ENCODE measurements at places on chromosomes 3 and 15.
A peak's percentile ranks its signal among the peaks of the same experiment; 100 is the strongest.

DNA sequence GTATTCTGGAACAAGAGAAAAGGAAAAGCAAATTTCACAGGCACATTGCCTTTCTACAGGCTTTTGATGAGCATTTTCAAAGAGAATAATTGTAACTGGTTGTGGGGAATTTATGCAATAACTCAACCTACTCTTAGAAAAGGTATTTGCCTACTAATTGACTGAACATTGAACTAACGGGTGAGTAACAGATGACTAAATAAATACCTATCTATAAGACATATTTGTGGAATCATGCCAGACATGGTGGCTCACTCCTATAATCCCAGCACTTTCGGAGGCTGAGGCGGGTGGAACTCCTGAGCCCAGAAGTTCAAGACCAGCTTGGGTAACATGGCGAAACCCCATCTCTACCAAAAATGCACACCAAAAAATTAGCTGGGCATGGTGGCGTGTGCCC lies 367.7 kb downstream of the CGGBP1 start:
- DNase-seq = no peak

DNA sequence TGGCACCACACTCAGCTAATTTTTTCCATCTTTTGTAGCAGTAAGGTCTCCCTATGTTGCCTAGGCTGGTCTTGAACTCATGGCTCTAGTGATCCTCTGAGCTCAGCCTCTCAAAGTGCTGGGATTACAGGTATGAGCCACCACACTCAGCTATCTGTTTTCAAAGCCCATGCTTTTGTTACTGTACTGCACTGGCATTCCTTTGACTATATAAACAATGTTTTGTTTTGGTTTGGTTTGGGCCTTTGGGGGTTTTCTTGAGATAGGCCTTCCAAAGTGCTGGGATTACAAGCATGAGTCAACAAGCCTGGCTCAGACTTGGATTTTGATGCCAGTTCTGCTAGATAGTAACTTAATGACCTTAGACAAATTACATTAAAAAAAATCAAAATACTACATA lies 89.7 kb upstream of the GK5 start:
- DNase-seq = no peak

DNA sequence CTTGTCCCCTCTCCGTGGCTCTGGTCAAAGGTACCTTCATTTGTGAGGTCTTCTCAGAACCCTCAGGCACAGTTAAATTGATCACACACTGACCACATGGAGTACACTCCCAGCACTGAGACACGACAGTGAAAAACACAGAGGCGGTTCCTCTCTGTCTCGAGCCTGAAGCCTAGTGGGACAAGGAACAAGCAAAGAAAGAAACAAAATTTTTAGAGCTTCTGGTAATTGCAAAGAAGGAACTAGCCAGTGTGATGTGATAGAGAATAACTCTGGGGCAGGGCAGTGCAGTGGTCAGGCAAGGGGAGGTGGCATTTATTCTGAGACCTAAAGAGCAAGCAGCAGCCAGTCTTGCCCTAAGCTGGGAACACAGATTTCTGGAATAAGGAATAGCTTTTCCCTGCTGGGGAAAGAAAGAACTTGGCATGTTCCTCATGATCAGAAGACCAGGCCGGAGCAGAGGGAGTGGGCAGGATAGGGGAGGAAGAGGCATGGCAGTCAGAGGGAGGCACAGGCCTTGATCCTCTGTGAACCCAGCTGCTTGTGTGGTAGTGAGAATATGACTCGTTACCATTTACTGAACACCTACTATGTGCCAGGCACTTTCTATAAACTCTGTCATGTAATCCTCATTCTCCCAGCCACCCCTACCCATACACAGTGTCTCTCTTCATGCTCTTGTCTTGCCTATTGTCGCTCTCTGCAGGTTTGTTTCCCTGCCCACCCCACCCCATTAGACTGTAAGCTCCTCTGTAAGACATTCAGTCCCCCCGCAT lies 262.3 kb upstream of the HES1 start:
- DNase-seq = no peak

DNA sequence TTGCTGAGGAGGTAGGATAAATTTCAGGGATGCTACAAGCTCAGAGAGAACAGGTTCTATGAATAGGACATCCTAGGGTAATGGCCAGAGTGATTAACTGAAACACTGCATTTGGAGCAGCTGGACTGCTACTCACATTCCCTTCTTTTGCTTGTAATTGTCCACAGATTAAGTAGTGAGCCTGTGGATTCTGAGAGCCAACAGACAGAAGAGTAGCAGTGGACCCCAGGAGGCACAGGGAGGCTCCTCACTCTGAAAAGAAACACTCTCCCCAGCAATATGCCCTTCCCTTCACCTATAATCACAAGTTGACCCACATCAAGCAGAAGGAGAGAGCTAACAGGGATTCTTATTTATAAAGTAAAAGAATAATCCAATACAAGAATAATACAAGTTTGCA lies 10.6 kb upstream of the RFX7 start:
- DNase-seq = peak; percentile 54

- DNase-seq = no peak
Observed at GRCh38 chr3:157405457-157405856, 31.2 kb upstream of the PTX3 start.

DNA sequence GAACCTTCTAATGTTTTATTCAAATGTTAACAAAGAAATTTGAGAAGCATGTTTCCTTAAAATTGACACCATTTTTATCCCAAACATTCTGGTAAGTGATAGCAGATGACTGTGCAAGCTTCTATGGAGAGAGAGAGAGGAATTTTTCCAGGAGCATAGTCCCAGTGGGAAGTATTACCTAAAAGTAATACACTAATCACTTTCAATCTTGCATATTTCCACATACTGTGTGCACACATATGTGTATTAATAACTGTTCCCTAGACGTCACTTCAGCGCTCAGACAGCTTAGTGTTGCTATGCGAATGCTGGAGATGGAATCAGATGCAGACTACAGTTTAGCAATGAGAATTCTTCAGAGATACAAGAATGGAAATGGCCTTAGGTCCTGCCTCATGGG lies 424.3 kb upstream of the TPRG1 start:
- no peak for DNase-seq

- DNase-seq = no peak
Observed at GRCh38 chr3:194638991-194639605, 5.9 kb upstream of the TMEM44 start.

DNA sequence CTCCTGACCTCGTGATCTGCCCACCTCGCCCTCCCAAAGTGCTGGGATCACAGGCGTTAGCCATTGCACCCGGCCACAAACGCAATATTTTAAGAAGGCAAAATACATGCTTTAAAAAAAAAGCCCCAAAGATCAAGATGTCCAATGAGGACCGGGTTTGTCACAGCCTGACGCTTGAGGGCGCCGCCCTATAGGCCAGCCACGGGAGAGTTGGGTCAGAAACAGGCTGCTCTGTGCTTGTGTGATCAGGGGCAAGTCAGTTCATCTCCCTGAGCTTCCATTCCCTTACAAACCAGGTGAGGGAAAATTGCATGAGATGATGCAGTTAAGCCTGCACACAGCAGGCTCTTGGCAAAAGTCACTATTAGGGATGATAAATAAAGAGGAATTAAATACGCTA lies 23.9 kb downstream of the FAM174B start:
- DNase-seq = no peak

DNA sequence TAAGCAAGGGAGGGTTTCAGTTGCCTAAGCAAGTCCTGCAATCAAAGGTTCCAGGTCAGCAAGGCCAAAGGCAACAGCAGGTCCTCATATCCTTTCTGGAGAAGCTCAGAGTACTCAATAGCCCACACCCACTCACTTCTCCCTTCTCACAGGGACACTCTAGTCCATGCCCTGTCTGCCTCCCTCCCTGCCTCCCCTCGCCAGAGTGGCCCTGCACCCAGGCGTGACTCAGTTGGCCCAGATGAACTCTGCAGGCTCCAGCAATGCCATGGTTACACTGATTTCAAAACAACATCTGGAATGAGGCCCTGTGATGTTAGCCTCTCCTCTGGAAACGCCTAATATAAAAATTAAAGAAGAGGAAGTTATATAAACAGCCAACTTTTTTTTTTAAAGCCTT lies 32.9 kb downstream of the IL16 start:
- no peak for DNase-seq

DNA sequence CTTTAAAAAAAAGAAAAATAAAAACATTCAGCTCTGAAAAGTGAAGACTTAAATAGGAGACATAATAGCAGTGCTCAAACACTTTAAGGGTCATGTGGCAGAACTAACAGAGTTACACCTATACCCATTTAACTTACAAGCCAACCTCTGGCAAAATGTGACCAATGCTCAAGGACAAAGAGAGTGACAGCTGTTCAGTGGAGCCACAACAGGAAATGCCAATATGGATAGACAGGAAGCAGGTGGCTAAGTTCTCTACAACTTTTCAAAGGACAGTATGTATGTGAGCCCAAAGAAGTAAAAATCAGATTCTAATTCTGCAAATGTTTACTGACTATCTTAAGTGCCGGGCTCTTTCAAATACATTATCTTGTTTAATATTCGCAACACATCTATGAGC lies 3.4 kb downstream of the TMCC1 start:
- DNase-seq = no peak

- DNase-seq = no peak
Observed at GRCh38 chr15:32657198-32657883, 15.8 kb downstream of the SCG5 start.

DNA sequence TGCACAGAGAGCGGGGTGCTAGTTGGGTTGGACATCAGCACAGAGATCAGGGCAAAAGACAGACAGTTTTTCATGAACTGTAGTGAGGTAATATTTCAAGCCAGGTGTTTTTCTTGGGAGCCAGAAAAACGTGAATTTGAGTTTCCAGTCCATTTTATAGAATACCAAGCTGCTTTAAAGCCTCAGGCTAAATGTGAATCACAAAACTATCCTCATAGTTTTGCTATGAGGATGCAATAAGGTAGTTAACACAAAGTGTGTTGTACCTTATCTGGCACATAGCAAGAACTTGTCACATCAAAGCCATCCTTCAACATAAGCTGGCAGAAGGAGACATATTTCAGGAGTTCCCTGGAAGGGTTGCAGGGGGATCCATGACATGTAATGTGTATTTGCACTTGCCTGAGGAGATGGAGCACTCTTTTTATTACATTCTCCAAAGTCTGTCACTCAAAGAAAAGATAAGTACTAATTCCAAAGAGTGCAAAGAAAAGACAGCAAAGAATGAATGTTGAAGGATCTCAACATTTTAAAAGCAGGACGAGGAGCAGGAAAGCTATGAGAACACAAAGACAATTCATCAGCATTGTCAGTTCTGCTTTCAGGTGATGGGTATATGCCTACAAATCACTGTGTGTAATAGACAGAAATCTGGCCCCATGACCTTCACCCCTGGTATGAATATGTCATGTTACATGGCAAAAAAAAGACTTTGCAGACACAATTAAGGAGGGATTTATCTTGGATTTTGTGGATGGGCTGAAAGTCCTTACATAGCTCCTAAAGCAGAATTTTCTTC lies 1046.4 kb downstream of the NTRK3 start:
- DNase-seq = no peak

DNA sequence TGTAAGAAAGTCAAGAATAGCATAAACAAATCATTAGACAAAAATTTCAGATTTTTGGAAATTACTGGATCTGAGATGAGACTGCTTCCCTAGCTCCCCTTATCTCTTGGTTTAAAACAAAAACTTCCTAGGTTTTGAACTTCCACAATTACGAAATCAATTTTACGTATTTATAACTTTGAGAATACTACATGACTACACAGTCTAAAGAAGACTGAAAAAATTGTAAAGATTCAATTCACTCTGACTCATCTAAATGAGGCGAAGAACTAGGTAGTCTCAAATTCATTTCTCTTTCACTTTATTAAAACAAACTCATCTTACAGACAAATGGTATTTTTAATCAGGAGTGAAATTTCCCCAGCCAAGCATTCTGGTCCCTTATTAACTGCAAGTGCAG lies 10.3 kb downstream of the CCDC54 start:
- DNase-seq = no peak

- DNase-seq = peak; percentile 45
Observed at GRCh38 chr3:140146668-140147067, 211.7 kb downstream of the CLSTN2 start.

GRCh38 chr3:114554731-114555130 lies 260.9 kb downstream of the TIGIT start:
- no peak for DNase-seq

- DNase-seq = no peak
Observed at GRCh38 chr3:137131081-137131480, 173.3 kb downstream of the IL20RB start.

DNA sequence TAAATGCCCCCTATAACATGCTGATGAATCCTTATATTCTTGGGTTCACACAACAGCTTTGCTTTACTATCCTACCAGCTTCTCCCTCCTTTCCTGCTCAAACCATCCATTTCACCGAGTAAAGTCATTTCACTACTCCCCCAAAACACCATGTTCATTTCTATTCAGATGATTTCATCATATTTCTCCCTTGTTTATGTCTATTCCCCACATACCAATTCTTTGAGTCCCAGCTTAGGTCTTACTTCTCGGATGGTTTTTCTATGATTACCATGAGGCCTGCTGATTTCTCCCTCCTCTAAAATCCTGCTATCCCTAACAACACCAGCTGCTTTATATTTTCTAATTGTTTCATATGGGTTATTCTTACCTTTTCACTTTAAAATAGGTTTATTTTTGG lies 231.4 kb downstream of the TIGIT start:
- DNase-seq = no peak

DNA sequence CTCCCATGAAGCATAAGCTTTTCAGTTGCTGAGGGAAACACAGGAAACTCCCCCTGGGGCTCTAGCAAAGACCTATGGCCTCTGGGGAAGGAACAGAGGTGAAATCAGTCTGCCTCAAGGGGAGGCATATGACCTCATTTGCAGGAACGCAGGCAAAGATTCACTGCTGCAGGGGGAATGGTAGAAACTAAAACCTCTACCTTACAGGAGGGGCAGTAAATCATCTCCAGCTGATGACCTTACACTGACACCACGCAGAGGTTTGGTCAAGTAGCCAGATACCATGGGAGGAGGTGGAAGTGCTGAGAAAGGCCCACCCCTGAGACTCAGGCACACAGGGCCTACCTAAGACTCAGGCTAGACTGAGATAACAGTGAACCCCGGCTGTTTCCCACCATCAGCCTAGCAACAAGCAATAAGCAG lies 81.1 kb downstream of the RAD18 start:
- DNase-seq = no peak

GRCh38 chr3:54671511-54671910 lies 256.3 kb downstream of the LRTM1 start:
- no peak for DNase-seq

DNA sequence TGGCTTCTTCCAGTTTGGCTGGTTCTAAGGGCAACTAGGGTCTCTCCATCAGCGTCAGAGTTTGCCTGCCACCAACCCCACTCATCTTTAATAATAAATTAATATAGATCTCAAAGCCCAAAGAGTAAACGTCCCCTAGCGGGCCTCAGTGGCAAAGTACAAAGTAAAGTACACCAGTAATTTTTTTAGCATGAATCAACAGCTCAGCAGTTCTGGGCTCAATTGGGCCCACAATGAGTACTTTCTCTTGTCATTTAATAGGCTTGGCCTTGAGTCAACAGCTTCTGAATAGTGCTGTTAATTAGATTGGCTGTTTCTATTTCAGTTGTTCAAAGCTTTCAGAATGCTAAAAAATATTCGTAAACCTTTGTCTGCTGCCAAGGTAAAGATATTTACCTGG lies 89.0 kb upstream of the PFN2 start:
- peak; percentile 73 for DNase-seq

- no peak for DNase-seq
Observed at GRCh38 chr3:71045212-71045916, 538.2 kb downstream of the FOXP1 start.

- DNase-seq = no peak
Observed at GRCh38 chr3:150259526-150260397, 148.3 kb upstream of the TSC22D2 start.

GRCh38 chr3:197027896-197028727 lies 1.5 kb downstream of the MELTF start:
- no peak for DNase-seq
